ENCODE measurements at places on chromosomes 13 and 19. TPM values are rescaled to one million over a fixed set of nuclear protein-coding genes. Genes with fewer than 3 reads are reported as not detected.
A peak's percentile ranks its signal among the peaks of the same experiment; 100 is the strongest.

DNA sequence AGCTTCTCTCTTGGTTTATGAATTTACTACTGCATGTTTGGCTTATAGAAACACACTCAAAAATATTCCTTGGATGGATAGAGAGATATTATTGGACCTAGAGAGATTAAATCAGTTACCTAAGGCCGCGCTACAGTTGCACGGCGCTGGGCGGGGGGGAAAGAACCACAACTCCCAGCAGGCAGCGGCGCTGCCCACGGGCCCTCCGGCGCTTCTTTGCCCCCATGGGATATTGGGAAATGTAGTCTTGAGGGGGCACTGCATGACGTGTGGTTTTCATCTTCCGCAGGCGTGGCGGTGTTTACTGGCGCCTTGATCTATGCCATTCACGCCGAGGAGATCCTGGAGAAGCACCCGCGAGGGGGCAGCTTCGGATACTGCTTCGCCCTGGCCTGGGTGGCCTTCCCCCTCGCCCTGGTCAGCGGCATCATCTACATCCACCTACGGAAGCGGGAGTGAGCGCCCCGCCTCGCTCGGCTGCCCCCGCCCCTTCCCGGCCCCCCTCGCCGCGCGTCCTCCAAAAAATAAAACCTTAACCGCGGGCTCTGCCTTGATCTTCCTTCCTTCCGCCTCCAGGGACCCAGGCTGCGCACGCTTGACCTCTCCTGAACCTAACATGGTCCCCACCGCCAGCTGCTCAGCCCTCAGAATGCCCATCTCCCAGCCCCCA is 4.8 kb downstream of the EMP3 start:
- DNase-seq, result peak; percentile 93

DNA sequence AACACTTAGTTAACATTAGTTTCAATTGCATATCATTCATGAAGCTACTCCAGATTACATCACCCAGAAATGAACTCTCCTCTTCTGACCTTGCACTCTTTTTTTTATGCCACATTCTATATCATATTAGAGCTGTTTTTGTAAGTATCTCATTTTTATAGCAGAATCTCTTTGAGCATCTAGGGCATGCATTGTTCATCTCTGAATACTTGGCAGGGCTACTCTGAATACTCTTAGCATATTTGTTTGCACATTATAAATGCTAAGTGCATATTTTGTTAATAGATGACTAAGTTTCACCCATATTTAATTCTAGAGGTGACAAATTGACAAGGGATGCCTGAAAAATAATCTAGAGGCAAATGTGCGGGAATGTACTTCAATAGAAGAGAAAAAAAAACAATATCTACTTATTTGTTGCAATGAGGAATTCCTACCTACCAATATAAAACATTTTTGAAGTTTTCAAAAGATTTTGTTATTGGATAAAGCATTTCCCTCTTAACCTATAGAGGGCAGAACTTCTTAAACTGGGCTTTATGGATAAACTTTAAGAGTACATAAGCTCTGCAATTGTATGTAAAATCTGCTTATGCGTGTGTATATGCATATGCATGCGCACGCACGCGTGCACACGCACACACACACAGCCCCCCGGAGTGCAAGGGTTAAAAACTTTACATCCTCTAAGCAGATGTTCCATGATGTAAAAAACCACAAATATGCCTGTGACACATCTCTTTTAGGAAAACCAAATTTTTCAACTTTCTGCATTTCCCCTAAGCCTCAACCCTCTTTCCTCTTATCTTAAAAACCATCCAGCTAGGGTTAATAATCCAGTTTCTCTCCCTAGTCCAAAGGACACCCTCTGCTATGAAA is 73.0 kb upstream of the OXGR1 start:
- no peak for DNase-seq

GRCh38 chr13:110715395-110716246 is 2.1 kb downstream of the ING1 start:
- peak; percentile 99 for DNase-seq

The MYO1F gene
- polyA plus RNA-seq, result 2.4 TPM

- peak; percentile 82 for DNase-seq
Observed at GRCh38 chr13:21670006-21670882, 629 bp upstream of the FGF9 start.

The FAM216B gene
- polyA plus RNA-seq, result not detected

DNA sequence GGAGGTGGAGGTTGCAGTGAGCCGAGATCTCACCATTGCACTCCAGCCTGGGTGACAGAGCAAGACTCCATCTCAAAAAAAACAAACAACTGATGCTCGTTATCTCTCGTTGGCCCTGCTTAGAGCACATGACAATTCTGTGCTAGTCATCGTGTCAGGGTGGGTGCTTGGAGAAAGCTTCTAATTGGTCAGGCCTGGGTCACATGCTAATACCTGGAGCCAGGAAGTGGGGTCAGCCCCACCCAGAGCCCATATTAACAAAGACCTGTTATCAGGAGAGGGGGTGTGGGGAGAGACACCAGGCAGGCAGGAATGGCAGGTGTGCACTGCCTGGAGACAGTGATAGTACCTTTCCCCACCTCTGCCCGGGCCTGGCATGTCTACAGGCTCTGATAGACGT is 84.9 kb downstream of the DPF1 start:
- DNase-seq, result no peak

The CD37 gene
- 8.2 TPM for polyA plus RNA-seq

DNA sequence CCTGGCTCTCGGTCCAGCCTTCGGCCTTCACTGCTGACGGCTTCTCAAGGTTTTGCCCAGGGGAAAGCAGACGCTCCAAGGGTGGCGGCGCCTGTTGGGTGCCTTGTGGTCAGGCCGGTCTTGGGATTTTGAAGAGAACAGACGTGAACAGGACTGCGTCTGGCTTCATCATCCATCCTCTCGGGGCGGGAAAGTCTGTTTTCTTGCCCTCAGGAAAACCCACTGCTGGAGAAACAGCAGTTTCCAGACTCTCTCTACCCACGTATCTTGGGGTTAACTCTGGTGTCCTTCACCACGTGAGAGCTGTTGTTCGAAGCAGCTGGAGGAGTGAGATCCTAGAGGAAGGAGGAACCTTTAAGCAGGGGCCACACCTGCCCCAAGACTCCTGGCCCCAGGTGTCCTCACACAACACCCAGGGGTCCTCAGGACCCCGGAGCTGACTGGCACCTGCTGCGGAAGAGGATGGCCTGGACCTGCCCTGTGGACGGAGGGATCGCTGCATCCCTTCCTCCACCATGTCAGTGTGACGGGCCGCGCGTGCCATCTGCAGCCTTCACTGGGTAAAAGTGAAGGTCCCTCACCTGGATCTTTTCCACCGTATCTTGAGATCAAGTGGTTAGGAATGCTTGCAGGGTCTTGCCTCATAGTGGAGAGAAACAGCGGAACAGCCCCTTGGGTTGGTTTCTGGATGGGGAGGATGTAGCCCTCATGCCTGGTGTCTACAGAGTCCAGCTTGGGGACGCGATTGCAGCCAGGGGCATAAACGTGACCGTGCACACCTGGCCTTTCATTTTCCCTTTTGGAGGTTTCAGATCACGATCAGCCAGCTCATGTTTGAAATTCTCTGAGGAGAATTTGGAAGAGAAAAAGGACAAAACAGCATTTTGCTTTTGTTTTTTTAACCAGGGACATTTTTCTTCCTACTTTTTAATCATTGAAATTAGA is 69.5 kb upstream of the MCF2L start:
- DNase-seq, result no peak

DNA sequence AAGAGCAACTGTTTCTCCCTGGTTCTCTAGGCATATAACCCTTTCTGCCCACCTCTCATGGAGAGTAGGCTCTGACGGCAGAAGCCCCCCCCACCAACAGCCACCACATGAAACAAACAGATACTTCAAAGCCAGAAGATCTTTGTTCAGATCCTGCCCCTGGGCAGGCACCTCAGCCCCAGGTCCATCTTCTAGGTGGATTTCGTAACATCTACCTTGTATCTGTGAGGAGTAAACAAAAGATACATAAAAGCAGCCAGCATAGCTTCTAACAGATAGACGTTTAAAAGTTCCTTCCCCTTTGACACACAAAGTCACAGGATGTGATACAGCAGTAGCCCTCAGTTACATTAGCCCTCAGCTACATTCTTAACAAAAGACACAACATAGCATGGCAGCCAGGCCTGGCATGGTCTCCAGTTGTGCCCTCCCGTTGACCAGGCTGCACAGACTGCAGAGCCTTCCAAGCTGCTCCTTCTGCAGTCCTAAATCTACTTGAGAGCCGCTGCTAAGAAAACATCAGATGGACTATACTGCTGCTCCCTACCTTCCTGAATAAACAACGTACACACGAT is 35.4 kb downstream of the BRD4 start:
- DNase-seq, result no peak

The WDR88 gene
- polyA plus RNA-seq, result not detected

The CLEC11A gene
- polyA plus RNA-seq, result 5.7 TPM

DNA sequence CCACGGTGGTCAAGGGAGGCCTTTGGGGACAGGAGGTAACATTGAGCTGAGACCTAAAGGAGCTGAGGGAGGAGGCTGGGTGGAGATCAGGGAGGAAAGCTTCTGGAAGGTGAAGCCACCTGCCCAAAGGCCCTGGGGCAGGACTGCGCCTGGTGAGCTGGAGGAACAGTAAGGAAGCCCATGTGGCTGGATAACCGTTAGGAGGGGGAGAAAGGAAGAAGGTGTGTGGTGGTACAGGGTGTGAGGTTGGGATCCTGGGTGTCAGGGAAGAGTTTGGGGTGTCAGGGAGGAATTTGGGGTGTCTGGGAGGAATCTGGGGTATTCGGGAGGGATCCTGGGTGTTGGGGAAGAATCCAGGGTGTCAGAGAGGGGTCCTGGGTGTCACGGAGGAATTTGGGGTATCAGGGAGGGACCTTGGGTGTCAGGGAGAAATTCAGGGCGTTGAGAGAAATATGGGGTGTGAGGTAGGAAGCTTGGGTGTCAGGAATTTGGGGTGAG is 695 bp downstream of the TICAM1 start:
- no peak for DNase-seq

DNA sequence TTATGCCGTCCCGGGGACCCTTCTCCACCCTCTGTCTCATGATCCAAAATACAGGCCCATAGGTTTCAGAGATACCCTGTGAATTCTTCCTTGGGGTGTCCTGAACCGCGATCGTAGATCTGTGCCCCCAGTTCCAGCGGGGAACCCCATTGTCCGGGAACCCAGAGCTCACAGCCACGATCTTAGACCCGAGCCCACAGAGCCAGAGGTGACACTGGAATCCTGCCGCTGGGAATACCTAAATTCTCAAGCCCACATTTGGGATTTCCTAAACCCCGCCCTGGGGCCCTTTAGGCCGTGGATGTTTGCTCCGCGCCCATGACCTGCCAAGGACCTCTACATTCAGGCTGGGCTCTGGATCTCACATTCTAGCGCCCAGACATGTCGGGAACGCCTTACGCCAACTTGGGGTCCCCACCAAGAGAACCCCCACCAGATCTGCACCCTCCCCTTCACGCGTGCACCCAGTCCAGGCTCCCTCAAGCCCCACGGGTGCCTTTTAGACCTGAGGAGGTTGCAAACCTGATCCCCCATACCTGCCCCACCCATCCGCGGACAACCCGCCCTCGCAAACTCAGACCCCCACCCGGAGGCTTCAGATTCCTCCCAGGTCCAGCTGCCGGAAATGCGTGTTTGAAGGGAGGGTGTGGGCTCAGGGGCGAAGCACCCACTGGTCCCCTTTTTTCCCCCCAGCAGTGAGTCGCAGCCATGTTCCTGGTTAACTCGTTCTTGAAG is 605 bp downstream of the CAPNS1 start:
- DNase-seq, result peak; percentile 71

The AZU1 gene
- polyA plus RNA-seq, result 1.4 TPM

DNA sequence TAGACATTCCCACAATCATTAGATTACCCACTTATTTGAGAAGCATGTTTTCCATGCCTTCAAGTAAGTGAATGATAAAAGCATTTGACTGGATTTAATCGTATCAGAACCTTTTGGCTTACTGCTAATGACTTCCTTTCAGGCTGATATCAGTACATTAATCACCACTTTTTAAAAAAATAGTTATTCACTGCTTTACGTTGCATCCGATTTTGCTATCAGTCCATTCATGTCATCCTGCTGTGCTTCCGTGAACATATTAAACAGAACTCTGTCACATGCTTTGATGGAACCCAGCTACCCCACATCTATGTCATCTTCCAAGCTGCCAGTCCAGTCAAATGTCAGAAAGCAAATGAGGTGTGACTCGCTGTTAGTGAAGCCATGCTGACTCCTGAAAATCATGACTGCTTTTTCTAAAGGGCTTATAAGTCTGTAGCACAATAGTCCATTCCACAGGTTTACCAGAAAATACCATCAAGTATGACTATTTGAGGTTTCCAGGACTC is 440.9 kb downstream of the IRS2 start:
- peak; percentile 21 for DNase-seq

DNA sequence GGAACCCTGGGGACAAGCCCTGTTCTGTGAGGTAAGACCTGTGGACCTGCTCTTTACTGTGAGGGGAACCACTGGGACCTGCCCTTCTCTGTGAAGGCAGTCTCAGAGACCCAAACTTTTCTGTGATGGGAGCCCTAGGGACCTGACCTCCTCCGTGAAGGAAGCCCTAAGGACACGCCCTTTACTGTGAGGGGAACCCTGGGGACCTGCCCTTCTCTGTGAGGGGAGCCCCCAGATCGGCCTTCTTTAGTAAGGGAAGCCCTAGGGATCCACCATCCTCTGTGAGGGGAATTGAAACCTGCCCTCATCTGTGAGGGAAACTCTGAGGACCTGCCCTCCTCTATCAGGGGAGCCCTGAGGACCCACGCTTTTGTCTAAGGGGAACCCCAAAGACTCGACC is 343.5 kb downstream of the UQCRFS1 start:
- DNase-seq, result no peak

GRCh38 chr13:111915104-111915551 is 151.8 kb upstream of the SOX1 start:
- DNase-seq, result no peak

The ARHGAP35 gene
- polyA plus RNA-seq, result 46.0 TPM

GRCh38 chr13:111006506-111007031 is 91.7 kb upstream of the ANKRD10 start:
- no peak for DNase-seq

DNA sequence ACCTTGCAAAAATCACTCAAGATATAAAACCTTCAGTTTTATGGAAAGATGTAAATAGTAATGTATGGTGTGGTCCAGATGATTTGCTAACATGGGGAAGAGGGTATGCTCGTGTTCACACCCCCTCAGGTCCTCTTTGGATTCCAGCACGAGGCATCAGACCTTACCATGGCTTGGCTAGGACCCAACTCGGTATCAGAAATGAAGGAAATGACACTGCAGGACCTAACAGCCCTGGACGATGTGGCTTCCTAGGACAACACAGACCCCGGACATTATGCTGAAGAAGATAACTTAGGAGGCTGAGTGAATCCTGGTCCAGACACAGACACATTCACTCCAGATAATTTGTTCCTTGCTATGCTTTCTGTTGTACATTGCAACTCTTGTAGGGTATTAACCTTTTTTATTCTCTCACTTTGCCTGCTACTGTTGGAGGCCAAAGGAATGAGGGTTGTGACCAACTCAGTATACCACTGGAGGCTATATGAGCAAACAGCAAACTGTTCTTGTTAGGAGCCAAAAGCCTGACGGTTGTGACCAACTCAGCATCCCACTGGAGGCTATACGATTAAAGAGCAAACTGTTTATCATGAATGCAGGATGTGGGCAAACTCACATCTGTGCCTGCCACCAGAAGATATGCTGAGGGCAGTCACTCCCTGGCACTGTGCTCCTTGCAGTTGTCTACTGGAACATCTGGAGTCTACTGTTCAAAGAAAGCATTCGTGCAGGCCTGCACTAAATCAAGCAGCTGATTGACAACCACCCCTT is 121.7 kb downstream of the ZNF429 start:
- DNase-seq, result no peak

The MKNK2 gene
- 64.7 TPM for polyA plus RNA-seq

The VSTM1 gene
- polyA plus RNA-seq, result not detected

Data from brain (organoid and tissue), 16 donors.